ENCODE measurements at places on chromosomes 4 and X.
A peak's percentile ranks its signal among the peaks of the same experiment; 100 is the strongest.

- peak; percentile 84 for DNase-seq
Observed at GRCh38 chrX:13697455-13697854, 8.5 kb downstream of the RAB9A start.

DNA sequence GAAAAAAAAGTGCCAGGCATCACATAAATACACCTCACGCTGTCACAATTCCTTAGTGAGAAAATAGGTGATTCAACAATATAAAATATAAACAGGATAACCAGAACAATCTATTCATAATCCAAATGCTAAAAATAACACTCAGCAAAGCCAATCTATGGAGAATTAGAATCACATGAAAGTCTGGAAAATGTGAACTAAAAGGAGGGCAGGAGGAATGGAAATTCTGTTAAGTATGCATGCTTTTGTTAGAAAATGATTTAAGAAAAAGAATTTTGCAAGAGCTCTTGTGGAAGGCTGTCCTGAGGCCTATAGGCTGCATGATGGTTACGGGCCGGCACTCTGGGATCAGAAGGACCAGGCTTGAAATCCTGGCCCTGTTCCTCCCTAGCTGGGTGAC lies 70.6 kb upstream of the PROM1 start:
- no peak for DNase-seq

- DNase-seq, result no peak
Observed at GRCh38 chrX:48711162-48711928, 14.8 kb downstream of the SUV39H1 start.

DNA sequence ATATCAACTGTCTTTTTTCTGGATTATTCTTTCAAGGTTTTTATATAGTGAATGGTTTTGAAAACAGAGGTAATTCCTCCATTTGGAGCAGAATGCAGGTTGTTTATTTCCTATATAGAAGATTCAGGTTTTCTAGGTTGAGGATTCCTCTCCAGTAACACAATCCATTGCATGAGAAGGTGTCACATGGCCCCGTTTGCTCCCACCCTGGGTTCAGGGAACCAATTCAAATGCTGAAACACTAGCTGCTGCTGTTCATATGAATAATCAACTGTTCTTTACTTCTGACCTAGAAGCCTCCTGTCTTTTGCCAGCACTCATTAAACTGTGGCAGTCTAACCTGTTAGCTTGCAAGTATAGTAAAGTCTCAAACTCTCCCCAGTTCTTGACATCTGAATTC lies 1316.9 kb upstream of the TENM3 start:
- DNase-seq, result no peak

DNA sequence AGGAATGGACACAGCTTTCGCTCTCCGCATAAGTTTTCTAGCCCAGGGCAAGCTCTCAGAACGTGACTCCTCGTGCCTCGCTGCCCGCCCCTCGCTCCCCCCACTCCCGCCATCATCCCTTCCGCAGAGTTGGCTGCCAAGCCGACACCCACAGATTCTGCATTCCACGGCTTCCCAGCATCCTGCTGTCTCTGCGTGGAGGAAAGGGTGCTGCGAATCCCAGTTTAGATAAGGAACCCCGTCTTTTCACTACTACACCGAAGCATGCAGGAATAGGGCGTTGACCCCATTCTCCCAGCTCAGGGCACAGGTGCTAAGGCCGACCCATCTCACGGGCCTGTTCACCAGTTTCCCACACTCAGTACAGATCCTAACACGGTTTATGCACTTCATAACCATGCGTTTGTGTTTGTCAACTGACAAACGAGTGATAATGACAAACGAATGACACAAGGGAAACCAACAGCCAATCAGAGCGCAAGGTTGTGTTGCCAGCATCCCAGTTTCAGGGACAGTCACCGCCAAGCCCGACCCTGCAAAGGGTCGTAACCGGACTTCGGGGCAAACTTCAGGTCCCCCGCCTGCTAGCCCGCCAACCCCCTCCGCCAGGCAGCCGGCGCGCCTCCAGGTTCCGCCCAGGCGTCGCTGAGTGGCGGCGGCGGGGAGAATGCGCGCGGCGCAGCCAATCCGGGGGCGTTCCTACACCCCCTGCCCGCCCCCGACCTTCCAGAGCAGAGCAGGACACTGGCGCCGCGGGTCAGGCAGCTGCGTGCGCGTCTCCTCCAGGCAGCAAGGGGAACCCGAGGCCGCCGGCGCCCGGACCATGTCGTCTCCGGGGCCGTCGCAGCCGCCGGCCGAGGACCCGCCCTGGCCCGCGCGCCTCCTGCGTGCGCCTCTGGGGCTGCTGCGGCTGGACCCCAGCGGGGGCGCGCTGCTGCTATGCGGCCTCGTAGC lies at the start of gene CYP2U1:
TSS of gene CYP2U1 (plus strand) at position 729 of the 954 bp plus-strand sequence. CDS start at position 824, 95 bp downstream.
- peak; percentile 61 for DNase-seq

- DNase-seq, result no peak
Observed at GRCh38 chr4:155403886-155404285, 27.1 kb upstream of the MAP9 start.

GRCh38 chrX:36504625-36505024 lies 503.5 kb upstream of the FAM47C start:
- DNase-seq, result no peak

Measured in inflammatory macrophage (primary cell).